Islet precursor cell (in vitro differentiated cells): ENCODE measurements at places on chromosomes 3 and 15.

- no peak for DNase-seq
Measured at GRCh38 chr15:69750253-69750652, 297.6 kb downstream of the RPLP1 start.

DNA sequence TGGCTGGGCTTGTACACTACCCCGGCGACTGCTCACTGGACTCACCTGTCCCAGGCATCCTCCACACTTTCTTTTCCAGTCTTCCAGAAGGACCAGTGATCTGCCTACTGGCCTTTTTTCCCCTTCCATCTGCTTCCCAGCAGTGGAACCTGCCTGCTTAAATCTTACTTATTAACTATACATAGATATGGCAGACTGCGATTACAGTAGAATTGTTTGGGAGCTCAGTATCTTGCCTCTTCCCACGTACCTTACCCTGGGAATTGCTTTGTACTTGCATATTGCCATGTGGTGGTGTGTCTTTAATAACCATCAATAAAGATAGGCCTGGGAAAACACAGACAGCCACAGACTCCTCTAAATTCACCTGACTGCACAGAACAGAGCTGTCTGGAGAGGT is 11.8 kb upstream of the HES1 start:
- no peak for DNase-seq

DNA sequence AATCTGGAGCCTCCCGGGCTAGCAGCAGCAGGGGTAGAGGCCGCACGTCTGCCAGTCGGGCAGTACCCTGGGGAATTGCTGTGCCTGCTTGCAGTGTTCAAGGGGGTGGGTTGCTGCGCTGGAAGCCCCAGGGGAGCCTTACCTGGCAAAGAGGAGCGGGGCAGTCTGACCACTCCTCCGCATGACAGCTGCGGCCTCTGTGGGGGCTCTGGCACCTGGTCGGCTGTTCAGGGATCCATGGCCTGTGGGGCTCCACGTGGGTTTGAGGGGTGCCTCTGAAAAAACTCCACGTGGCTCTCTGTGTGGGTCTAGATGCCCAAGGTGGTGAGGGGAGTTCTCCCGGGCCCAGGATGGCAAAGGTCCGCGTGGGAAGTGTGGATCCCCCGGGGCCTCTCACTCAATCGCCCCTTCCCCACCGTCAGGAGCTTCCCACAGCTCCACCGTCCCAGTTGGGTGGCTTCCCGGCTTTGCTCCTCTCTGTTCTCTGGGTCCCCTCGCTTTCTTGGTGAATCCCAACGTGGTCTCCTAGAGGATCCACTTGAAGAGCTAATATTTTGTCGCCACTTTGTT is 184.5 kb downstream of the EFHB start:
- DNase-seq, result no peak

GRCh38 chr15:41435037-41435786 is 18.3 kb downstream of the RTF1 start:
- no peak for DNase-seq
